Daoy (cell line): ENCODE measurements at places on chromosomes 6 and 20. TPM values are rescaled to one million over a fixed set of nuclear protein-coding genes. Genes with fewer than 3 reads are reported as not detected.

GRCh38 chr6:2632368-2632767, 118.4 kb downstream of the MYLK4 start:
- peak; percentile 37 for DNase-seq

DNA sequence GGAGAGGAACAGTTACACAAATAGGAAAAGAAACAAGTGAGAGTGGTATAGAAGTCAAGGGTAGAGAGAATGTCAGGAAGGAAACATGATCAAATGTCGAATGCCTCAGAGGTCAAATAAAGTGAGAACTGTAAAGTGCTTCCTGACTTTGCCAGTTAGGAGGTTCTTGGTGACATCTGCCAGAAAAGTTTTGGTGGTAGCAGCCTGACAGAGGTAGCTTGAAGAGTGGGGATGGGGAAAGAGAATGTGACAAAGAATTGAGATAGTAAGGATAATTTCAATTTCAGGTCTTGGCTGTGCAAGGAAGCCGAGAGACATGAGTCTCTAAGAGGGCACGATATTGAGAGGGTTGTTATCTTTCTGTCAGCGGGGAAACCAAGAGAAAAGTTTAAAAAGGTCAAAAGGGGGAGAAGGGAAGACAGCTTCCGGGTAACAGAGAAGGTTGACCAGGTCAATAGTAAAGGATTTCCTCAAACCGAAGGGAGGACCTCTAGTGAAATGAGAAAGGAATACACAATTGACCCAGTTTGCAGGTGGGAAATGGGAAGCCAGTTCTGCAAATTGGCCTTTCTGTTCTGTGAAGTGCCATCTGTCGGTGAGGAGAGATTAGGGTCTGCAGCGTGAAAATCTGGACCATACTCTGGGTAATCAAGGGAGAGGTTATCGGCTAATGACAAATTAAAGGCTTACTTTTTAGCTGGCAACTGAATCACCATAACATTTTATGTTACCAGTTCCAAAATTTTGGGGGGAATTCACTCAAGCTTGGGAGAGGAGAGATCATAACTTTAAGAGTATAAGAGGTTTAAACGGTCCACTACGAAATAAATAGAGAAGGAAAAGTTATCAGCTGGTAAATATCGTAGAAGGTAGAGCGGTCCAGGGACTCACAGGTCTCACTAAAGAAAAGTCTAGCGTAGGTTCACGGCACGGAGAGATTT, 973 bp upstream of the BRD2 start:
- DNase-seq, result peak; percentile 72

DNA sequence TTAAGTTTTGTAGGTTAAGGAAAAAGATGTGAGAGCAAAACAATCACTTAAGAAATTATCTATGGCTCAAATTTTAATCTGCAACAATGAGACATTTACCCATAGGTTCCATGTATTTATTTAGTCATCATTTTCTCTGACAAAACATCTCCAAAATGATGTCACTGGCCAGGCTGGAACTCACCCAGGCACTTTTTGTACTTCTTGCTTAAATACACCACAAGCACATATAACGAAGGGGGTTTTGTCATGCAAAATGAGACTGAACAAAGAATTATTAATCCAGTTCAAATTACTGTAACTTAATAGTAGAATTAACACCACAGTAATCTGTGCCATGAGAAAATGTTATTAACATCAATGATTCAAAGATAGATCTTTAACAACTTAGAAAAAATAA, 200.5 kb downstream of the PTPRK start:
- DNase-seq, result no peak

- DNase-seq, result peak; percentile 4
Observed at GRCh38 chr6:167733740-167734661, 92.7 kb upstream of the AFDN start.

- no peak for DNase-seq
Observed at GRCh38 chr6:87181903-87182302, 26.5 kb downstream of the ZNF292 start.

- DNase-seq, result no peak
Observed at GRCh38 chr20:42295592-42295991, 677.4 kb upstream of the CHD6 start.

GRCh38 chr6:136084403-136084802, 165.7 kb downstream of the MTFR2 start:
- no peak for DNase-seq

- DNase-seq, result peak; percentile 39
Observed at GRCh38 chr6:144718431-144718830, 433.3 kb downstream of the UTRN start.

- no peak for DNase-seq
Observed at GRCh38 chr20:57202309-57202708, 64.1 kb downstream of the BMP7 start.

DNA sequence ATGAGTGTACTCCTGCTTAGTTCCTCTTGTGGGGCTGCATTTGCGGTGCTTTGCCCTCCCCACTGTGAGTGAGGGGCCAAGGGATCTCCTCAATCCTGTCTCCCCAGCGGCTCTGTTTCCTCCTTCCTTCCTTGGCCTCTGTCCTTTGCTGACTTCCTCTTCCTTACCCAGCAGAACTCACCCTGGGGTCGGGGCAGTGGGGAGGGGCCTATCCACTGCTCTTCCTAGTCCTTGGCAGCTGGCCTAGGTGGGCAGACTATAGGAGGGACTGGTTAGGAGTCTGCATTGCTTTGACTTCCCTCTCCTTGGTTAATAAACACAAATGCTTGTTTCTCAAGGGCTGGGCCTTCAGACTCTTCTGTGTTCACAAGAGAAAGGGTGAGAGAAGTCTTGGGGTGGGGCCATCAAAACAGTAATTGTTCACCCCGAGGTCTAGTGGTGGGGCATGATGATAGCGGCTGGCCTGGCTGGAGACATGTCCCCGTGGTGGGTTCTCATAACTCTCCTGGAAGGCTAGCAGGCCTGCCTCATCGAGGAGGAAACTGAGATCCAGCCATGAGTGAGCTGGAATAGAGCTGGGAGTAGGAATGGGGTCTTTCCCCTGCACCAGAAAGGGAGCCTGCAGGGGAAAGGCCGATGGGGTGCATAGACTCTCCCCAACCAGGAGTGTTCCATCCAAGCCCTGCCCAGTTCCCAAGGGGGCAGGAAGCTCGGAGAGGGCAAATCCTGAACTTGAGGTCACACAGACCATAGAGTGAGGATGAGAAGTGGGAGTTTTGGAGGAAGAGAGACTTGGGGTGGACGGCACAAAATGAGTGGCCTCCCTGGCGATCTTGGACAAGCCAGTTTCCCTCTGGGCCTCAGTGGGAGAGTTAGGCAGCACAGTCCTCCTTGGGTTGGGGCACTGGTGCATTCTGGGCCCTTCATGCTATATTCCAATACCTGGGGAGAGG, 12.7 kb downstream of the FAM110A start:
- DNase-seq, result no peak

GRCh38 chr6:24974182-24975171, 38.7 kb upstream of the RIPOR2 start:
- DNase-seq, result peak; percentile 41

GRCh38 chr20:53133125-53133524, 161.0 kb downstream of the TSHZ2 start:
- DNase-seq, result no peak

GRCh38 chr6:3905945-3906845, 57.0 kb downstream of the FAM50B start:
- no peak for DNase-seq

- DNase-seq, result no peak
Observed at GRCh38 chr6:74609871-74610270, 596.0 kb downstream of the COL12A1 start.

DNA sequence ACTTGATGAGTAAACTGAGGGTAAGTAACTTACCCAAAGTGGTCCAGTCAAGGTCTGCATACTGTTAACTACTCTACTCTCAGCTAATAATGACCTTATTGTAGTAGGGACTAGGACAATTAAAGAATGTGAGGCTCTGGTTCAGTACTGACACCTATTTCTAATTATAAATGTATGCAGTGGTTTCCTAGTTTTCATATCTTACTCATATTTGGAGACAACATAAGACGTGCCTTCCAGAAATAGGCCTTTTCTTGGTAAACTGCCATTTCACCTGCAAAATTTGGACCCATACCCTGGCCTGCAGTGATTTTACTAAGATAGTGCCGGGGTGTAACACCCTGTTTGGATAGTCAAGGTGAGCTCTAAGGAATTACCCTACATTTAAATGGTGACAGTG, 24.7 kb downstream of the GJA1 start:
- no peak for DNase-seq

GRCh38 chr20:54344832-54345231, 130.6 kb upstream of the DOK5 start:
- DNase-seq, result no peak

DNA sequence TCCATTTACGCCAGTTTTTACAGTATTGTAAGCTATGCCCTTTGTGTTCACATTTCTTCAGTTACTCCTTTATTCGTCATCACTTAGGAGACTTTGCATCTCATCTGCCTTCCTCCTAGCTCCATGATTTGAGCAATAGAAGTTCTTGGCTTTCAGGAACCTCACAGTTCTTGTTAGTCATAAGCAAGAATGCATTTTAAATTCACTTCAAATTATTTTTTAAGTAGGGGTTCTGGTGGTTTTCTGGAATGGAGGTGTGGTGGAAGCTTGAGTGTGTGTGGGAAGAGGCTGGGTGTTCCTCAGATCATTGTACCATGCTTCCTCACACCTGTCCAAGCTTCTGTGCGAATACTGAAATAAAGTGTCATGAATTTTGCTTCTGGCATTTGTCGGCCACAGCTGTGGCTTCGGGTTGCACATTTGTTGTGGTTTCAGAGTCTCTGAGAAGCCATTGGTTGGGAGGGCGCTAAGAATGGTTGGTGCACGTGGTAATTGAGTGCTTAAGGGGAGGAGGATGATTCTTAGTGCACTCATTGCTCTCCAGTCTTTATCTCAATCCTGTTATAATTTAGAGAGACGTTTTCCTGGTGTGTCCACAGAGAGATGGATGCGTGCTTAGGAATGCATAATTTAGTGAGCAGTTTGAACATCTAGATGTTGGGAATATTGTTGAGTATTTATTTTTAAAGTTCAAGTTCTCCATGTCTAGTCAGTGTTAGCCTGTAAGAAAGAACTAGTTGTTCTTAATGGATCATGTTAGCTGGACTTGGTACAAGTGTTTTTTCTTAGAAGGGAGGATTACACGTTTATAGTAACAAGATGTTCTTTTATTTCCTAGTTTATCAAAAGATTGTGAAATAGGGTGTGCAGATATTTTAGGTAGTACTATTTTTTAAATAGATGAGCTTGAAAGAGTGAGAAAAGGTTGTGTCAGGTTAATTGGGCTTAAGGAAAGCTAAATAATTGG, 31.9 kb downstream of the FOXO3 start:
- peak; percentile 84 for DNase-seq

- DNase-seq, result no peak
Observed at GRCh38 chr20:41046716-41047115, 18.1 kb downstream of the TOP1 start.

- peak; percentile 47 for DNase-seq
Observed at GRCh38 chr6:111423960-111424846, 58.8 kb downstream of the REV3L start.

- no peak for DNase-seq
Observed at GRCh38 chr6:38634518-38634917, 5.2 kb downstream of the BTBD9 start.

GRCh38 chr20:62805155-62805710, 598 bp downstream of the OGFR start:
- DNase-seq, result no peak

- DNase-seq, result peak; percentile 68
Observed at GRCh38 chr6:24323632-24324337, 34.1 kb downstream of the DCDC2 start.

Gene PPP1R3G
- total RNA-seq, result 0.18 and 0.23 TPM in 2 replicates

Gene TRIM40
- total RNA-seq, result not detected in 2 replicates

Gene OPRM1
- not detected in 2 replicates for total RNA-seq

Gene PRKN
- 0.57 TPM in 1 of 2 replicates, not detected in the other for total RNA-seq

Gene DOK5
- total RNA-seq, result 0.06 and 0.91 TPM in 2 replicates

Gene NRSN1
- not detected in 2 replicates for total RNA-seq
